Hypothalamus (tissue), 51 donors: ENCODE measurements at places on chromosomes 3 and 15.

DNA sequence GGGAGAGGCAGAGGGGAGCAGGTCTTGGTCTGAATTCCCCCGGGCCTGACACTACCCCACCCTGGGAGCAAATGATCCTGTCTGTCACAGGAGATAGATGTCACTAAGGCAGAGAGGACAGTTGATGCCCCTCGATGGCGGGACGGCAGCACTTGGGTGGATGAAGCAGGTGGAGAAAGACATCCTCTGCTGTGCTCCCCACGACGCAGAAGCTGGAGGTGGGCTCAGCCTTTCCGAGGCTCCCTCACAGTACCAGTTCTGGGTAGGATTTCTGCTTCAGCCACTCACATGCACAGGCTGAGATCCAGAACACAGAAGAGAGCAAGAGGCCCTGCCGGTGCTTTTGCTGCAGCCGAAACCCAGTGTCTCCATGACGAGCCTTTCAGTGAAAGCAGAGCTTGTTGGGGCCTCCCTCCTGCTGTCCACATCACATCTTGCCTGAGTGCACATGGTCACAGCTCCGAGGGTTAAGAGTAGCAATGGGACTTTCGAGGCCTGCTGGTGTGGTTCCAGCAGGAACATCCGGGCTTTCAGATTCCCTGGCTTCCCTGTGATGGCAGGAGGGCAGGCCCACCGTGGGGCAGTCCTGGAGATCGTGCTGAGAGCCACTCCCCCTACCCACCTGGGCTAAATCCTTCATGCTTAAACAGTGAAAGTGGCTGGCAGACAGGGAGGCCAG is 107.3 kb upstream of the PRR20G start:
- DNase-seq, result no peak

- no peak for DNase-seq
Measured at GRCh38 chr15:48486228-48486627, 155.0 kb downstream of the DUT start.

DNA sequence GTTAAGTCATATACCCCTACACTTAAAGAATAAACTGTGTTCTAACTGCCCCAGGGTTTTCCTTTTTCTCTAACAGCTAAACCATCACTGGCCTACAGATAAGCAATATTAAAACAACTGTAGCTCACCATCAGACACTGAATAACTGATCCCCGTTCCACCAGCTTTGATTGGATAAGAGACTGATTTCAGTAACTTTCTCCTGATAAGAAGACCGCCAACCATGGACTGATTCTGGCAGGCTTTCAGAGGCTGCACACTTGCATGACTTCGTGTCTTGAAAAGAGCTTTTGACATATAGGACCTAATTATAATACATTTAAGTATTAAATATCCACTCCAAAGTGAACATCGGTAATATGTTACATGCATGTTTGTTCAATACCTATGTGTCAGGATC is 15.3 kb upstream of the CEP97 start:
- no peak for DNase-seq

GRCh38 chr3:15645740-15646501 is 44.4 kb downstream of the BTD start:
- no peak for DNase-seq

DNA sequence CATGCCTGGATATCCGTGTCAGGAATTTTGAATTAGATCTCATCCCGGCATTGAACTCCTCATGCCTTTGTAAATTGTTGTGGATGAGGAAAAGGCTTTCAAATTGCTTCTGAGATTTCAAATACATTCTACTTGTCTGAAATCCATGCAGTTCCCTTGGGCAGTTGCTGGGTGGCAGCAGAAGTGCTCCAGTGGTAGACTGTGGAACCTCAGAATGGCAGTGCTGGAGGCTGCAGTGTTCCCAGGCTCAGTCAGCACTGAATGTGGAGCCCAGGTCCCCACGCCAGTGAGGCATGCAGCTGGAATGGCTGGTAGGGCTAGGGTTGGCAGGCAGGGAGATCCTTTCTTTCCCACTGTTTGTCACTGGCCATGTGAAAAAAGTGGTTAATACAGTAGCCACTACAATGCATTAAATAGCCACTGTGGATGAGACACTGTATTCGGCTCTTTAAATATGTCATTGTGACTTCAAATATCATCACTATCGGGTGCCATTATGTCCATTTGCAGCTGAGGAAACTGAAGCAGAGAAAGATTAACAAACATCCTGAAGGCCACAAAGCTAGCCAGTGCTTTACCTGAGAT is 98.6 kb downstream of the TPRG1 start:
- no peak for DNase-seq

GRCh38 chr15:71747128-71748083 is 62.9 kb upstream of the NR2E3 start:
- no peak for DNase-seq

GRCh38 chr15:35247150-35247549 is 162.1 kb upstream of the NANOGP8 start:
- DNase-seq, result no peak

- peak; percentile 12 for DNase-seq
Measured at GRCh38 chr15:74489518-74490338, 28.8 kb upstream of the UBL7 start.

DNA sequence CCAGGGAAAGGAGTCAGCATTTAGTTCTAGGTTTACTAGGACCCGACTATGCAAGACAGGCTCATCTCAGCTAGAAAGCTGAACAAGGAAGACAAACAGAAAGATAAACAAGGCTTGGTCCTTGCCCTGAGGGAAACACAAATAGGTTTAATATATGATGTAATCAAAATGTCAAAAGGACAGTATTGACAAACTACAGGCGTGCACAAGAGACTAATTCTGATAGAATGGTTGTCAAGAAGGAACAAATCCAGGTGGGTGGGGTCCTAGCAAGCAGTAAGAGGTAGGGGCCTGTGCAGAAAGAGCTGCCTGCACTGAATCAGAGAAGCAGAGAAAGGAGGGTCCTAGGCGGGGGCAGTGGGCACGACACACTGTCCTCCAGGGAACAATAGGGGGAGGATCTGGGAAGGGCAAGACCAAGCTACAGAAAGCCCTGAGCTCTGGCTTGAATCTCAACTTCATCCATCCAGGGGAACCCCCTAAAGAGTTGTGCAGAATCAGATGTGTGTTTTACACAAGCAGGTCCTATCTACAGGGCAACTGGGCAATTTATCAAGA is 23.4 kb downstream of the RFTN1 start:
- DNase-seq, result no peak

GRCh38 chr3:13651775-13652428 is 103.0 kb downstream of the FBLN2 start:
- no peak for DNase-seq

DNA sequence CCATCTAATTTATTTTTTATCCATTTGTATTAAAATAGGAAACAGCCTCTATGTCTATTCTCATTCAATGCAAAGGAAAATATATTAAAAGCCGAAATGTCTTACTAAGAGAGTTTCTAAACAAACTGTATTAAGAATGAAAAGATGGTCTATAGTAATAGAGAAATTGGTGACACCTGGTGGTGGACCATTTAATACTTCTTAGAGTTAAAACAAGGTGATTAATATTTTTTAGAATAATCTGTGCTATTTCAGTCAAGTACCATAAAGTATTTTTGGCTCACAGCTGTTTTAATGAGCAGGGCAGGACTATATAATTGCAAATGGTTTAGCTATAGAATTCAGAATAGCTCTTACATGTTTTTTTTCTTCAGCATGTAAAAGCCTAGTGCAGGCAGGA is 55.7 kb downstream of the SYNPR start:
- DNase-seq, result no peak

GRCh38 chr3:42491881-42492507 is 10.4 kb upstream of the VIPR1 start:
- DNase-seq, result no peak

DNA sequence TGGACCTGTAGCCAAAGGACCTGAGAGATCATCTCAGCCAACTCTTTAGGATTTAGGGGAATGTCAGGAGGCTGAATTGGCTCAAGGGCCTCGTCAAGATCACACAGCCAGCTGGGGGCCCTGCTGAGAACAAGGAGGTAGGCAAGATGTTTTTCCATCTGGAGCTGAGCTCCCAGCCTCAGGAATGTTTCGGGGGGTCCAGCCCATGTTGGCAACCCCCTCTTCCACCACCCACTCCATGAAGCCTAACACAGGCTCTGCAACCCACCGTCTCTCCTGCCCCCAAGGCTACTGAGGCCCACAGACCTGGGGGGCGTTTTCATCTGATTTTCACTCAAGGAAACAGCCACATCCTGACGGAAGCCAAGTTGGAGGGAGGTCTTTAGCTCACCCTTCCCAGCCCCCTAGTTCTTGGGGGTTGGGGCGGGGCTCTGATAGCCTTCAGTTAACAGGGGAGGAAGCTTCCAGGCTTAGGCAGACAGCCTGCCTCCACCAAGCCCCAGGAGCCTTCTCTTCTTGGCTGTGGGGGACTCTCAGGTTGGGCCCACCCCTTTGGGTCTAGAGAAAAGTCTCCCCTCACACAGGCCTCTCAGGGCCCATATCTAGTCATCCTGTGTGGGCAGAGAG is 48.8 kb downstream of the EPHB3 start:
- no peak for DNase-seq

GRCh38 chr15:47715856-47716445 is 1.4 kb upstream of the SEMA6D start:
- DNase-seq, result peak; percentile 31
